ENCODE measurements at places on chromosomes 4 and X.

- DNase-seq = no peak
Observed at GRCh38 chr4:138494931-138495330, 252.8 kb upstream of the SLC7A11 start.

DNA sequence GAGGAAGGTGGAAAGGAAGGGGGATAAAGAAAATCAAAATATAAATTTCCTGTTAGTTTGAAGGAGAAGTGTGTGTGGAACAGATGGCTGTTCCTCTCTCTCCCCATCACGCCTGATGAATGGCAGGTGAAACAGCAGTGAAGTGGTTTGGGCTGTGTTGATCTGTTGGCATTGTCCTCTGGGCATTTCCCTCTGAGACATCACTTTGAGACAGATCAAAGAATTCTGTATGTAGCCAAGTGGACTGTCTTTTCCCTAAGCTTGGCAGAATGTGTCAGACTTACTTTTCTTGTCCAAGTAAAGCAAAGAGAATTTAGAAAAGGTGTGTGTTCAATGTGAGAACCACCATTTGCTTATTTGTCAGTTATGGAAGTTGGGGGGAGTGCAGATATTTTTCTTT is 47.5 kb downstream of the SEPTIN11 start:
- DNase-seq = no peak

DNA sequence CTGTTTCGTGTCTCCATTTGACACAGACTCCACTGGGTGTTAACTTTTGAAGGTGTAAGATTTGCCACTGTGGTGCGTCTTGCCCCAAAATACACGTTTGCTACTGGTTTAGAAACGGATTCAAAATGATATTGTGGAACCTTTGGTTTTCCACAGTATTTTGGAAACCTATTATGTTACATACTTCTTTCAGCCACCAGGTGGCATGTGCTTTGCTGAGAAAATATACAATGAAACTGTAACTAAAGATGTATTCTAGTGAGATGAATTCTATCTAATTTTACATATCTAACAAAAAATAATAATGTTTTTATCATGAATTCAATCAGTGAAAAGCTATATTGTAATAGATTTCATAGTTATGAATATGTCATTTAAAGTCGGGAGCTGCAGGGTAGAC is 28.4 kb upstream of the SLITRK4 start:
- DNase-seq = no peak

GRCh38 chrX:27555514-27555913 is 34.6 kb upstream of the DCAF8L2 start:
- no peak for DNase-seq

GRCh38 chrX:40173143-40174000 is 75.6 kb upstream of the BCOR start:
- DNase-seq = no peak

GRCh38 chr4:109648266-109648996 is 54.8 kb downstream of the CASP6 start:
- DNase-seq = no peak

DNA sequence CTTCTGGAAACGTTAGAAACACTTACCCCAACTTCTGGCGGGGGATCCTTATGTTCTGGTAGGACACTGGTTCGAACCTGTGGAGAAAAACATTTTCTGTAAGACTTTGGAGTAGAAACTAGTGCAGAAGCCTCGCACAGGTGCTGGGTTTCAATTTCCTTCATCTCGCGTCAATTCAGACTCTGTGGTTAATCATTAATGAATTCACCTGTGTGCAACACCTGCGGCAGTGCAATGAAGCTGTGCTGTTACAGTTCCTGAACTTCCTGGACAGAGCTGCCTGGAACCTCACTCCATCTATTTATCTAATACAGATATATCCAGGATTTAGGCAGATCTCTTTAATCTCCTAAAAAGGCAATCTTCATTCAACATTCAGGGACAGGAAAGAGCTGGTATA is 531.4 kb downstream of the INPP4B start:
- no peak for DNase-seq

DNA sequence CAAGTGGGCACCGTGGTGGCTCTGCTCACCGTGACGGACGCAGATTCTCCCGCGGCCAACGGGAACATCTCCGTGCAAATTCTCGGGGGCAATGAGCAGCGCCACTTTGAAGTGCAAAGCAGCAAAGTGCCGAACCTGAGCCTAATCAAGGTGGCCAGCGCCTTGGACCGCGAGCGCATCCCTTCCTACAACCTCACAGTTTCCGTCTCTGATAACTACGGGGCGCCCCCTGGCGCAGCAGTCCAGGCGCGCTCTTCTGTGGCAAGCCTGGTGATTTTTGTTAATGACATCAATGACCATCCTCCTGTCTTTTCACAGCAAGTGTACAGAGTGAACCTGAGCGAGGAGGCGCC is 2.7 kb downstream of the FAT4 start:
- no peak for DNase-seq

GRCh38 chr4:139368998-139369397 is 66.7 kb upstream of the NDUFC1 start:
- no peak for DNase-seq

- no peak for DNase-seq
Observed at GRCh38 chr4:6532658-6533057, 42.3 kb upstream of the MAN2B2 start.

DNA sequence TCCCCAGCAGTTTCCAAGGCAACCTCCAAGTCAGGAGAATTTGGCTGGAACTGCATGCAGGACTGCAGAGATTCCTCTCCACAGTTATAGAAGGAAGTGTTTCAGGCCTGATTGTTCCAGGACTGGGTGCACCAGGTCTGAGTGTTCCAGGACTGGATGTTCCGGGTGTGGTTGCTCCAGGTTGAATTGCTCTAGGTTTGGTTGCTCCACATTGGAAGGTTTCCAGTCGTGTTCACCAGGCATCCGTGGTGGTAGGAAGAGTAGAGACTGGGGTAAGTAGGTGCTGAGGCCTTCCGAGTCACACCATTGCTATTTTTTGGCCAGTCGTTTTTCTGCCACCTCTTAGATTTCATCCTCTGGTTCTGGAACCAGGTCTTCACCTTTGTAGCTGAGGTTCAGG is 105.4 kb downstream of the MSN start:
- no peak for DNase-seq

DNA sequence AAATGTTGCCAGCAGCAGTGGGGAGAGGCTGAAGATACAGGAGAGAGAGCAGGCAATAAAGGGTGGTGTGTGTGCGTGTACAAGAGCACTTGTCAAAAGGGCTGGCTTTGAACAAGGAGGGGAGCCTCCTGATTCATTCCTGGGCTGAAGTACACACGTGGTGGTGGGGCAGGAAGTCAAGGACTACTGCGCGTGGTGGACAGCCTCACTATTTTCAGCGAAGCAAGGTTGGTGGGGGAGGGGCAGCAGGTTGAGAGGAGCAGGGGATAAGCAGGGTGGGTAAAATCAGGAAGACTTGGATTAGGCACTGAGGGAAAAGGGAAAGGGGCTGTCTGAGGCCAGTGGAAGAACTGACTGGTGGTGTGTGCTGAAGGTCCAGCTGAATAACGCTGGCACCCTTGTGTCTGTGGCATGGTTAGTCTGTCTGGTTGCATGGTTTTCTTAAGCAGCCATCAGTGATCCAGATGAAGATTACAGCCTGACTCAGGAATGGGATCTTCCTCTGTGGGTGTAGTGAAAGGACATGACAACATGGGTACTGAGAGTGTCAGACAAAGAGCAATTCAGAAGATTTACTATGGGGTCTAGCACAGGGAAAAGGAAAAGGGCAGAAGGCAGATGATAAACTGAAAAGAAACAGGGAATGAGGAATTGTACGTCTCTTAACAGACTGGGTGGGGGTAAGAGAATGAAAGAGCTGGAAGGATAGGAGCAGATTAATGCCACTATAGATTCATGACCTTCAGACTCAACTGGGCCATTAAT is 149.8 kb downstream of the CHM start:
- DNase-seq = no peak

DNA sequence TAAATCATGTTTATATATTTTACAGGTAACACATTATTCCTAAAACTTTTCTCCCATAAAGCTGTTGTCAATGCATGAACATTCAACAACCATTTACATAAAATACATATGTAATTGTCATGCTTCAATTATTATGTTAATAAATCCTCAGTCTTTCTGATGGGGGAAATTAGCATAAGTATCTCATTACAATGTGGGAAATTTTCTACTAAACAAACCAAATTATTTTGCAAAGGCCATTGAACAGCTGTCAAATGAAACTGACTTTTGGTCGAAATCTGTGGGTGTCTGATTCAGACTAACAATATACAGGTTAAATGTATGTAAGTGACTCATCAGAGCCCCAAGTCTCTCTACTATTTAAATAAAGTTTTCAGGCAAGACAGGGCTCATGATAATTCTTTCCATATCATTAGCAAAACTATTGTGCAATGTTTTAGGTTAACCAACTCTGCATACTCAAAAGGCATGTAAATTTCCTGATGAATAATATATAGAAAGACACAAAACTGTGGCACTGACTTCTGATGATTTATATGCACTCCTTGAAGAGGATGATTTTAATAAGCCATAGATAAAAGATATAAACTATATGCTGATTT is 795.3 kb upstream of the AADAT start:
- DNase-seq = no peak

- DNase-seq = no peak
Observed at GRCh38 chr4:128803783-128804182, 5.7 kb upstream of the JADE1 start.

- DNase-seq = no peak
Observed at GRCh38 chrX:44470816-44471215, 71.8 kb downstream of the FUNDC1 start.

GRCh38 chr4:112170451-112170993 is 25.3 kb downstream of the FAM241A start:
- DNase-seq = no peak

DNA sequence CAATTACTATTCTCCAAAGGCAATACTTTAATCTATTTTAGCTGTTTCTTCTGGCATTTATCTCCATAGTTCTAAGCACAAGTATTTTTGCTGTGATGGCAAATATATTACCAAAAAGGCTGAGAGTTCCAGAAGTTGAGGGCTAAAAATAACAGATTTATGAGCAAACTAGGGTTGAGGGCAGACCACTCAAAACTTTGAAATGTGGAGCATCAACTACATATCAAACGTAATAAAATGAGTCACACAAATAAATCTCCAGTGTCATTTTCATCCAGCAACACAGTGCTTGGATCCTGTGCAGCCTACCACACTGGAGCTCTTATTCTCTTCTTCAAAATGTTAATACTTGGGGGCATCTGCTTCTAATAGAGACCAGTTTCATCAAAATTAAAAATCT is 163.9 kb downstream of the HS3ST1 start:
- no peak for DNase-seq

All from activated T-helper 1 cell treated with Interleukin-2 at 50 U/mL for 16 hours (primary cell).